Cerebellar nuclear complex (tissue), 1 donor: ENCODE measurements at places on chromosomes 5 and 9.

DNA sequence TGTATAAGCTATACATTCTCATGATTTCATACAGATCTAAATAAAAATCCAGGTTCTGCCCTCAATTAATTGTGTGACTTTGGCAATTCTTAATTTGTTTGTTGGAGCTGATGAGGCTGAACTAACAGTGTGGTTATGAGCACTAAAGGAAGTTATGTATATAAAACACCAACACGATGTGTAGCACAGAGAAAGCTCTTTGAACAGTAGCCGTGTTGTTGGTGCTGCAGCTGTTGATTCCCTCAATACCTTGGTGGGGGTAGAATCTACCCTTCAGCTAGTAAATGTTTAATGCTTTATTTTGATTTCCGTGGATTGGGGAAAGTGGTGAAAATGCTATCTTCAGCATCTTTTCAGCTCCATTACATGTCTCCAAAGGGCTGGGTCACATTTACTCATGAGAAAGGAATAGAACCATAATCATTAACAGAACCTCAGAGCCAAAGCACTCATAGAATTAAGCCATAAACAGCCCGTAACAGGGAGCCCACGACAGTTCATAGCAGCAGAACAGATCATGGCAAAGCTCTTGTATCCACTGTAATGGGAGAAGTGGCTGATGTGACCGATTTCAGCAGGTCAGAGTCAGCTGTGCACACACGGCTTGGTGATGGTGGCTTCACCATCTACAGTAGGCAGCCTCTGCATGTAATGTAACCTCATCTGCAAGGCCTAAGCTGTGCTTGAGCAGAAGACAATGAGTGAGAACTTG is 332.7 kb downstream of the DIRAS2 start:
- no peak for DNase-seq

DNA sequence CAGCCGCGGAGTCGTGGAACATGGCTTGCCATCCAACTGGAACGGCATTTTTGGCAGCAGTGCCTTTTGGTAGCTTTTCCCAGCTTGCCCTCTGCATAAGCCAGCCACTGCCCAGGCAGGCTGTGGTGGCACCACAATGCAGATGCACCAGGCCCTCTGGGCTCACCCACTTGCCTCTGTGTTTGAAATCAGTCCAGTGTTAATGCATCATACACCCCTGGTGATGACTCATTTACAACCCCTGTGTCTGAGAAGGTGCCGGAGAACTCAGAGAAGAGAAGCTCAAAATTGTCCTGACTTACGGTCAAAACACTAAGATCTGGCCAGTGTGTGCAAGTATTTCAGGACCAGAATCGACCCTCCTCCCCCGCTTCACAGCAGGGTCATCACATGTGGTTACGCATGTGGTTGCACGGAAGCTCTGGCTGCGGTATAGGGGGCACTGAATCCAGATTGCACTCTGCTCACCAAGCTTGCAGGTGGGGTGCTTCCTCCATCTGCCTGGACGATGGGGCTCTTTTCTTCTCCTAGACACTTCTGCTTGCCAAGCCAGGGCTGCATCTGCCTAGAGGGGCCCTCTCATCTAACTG is 66.5 kb upstream of the SMIM15 start:
- no peak for DNase-seq

- DNase-seq = no peak
Measured at GRCh38 chr9:98517761-98518160, 191.0 kb downstream of the GABBR2 start.

- DNase-seq = no peak
Measured at GRCh38 chr9:133991964-133992779, at the start of gene VAV2. TSS of gene VAV2 (minus strand) at chr9:133992324. CDS start at chr9:133992278, 46 bp downstream.

- DNase-seq = no peak
Measured at GRCh38 chr5:56585999-56586691, 229.2 kb upstream of the MAP3K1 start.

GRCh38 chr5:36681711-36682110 is 75.3 kb downstream of the SLC1A3 start:
- no peak for DNase-seq

- DNase-seq = no peak
Measured at GRCh38 chr5:23257656-23258055, 249.8 kb upstream of the PRDM9 start.

DNA sequence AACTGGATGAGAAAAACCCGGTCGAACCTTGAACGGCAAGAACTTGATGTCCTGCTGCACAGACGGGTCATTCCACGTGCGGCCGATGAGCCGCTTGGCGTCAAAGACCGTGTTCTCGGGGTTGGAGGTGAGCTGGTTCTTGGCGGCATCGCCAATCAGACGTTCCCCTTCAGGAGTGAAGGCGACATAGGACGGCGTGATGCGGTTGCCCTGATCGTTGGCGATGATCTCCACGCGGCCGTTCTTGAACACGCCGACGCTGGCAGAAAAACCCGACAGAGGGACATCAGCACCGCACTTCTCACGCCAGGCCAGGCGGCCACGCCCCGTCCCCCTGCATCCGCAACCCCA is 519 bp downstream of the HSPA5 start:
- DNase-seq = no peak

DNA sequence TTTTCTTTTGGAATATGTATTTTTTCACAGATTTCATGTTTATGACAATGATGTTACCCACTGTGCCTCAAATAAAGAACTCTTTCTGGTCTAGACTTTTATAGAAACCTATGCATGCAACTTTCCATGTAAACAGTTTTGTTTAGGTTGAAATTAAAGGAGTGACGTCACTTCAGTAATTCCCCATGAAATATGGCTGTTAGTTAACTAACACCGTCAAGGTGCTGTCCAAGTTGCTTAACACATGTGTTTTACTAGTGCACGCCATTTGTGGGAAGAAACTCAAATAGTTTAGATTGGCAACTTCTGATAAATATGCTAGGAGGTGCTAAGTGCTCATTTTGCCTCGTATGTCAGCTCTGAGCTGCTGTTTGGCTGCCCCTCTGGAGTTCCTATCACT is 102.2 kb downstream of the FBN2 start:
- DNase-seq = no peak

- DNase-seq = no peak
Measured at GRCh38 chr5:154755361-154756008, at the start of gene LARP1. TSS of gene LARP1 (plus strand) at chr5:154755377. CDS start at chr5:154755758, 381 bp downstream.

DNA sequence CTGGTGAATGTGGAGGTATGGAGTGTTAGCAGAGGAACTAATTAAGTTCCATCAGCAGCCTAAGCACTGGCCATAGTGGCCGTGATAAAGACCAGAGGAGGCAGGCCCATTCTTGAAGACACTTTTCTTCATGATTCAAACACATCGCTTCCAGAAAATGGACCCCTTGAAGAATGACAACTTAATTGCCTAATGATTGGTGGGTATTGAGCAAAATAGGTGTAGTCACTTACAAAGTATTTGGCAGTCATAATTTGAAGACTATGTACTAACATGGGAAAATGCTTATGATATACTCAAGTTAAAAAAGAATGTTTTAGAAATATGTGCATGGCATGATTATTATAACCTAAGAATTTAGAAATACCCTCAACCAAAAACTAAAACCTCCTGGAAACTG is 44.8 kb downstream of the MEGF10 start:
- no peak for DNase-seq

DNA sequence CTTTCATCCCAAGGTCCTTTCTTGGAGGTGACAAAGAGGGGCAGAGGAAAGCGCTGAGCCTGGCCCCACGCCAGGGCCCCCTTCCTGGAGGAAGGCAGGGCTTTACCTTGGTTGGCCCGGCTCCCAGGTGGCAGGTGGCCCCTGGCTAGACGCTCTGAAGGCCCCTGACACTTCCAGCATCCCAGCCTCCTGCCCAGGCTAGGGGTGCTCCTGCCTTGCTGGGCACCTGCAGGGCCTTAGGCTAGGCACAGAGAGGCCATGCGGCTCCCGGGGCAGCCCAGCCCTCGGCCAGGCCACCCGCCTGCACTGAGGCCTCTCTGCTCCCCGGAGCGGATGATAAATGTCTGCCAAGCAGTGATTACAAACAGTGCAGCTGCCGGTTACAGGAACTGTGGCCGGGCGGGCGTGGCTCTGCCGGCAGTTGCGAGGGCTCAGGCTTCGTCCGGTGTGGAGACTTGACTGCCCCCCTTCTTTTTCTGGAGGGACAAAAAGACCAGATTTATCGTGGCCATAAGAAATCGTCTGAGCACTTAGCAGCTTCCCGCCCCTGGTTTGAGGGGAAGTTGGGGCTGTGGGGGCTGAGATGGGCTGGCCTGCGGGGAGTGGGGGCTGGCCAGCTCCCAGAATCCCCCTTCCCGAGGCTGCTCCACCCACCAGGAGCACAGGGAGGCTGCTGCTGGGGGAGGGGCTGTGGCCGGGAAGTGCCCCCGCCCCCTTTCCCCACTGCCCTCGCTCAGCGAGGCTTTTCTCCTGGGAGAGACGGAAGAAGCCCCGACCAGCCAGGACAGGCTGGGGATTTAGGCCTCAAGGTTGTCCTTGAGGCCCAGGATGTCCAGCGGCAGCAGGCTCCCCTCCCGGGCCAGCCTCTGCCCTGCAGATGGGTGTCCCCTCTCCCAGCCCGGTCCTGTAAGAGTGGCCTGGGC is 31.6 kb upstream of the UBAC1 start:
- no peak for DNase-seq

GRCh38 chr5:179821298-179822058 is 773 bp downstream of the SQSTM1 start:
- DNase-seq = no peak

GRCh38 chr5:62340979-62341378 is 35.0 kb downstream of the KIF2A start:
- DNase-seq = no peak

- DNase-seq = no peak
Measured at GRCh38 chr9:70081120-70081495, 37.5 kb downstream of the MAMDC2 start.

GRCh38 chr5:154403776-154404387 is 41.9 kb upstream of the SAP30L start:
- no peak for DNase-seq

DNA sequence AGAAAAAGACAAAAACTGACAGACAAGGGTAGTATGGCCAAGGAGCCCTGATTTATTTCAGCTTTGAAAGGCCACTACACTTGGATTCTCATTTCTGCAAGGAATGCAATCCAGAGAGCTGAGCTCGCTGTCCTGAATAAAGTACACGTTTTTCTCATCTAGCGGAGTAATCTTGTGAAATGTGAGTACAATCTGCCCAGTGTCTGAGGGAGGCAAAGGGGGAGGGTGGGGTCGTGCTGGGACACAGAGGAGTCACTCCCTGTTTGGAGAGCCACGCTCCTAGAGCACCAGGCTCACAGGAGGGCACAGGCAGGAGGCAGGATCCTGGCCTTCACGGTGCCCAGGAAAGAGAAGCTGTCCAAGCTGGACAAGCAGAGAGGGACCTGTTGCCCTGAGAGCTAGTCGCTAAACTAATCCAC is 51.0 kb upstream of the IFNK start:
- DNase-seq = no peak

DNA sequence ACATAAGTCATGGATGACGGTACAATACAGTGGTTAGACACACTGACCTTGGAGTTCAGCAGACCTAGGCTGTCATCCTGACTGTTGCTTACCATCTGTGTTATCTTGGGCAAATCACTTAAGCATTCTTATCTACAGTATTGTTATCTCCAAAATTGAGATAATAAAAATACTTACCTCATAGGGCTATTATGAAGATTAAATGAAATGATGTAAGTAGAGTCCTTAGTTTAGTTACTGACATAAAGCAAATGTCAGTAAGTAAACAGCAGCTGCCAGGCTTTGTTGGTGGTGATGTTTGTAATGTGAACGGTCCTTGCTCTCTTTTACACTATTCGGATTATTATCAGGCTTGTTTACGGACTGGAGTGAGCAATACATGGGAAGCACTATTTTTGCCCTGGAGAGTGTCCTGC is 107.3 kb upstream of the DPYSL3 start:
- DNase-seq = no peak

DNA sequence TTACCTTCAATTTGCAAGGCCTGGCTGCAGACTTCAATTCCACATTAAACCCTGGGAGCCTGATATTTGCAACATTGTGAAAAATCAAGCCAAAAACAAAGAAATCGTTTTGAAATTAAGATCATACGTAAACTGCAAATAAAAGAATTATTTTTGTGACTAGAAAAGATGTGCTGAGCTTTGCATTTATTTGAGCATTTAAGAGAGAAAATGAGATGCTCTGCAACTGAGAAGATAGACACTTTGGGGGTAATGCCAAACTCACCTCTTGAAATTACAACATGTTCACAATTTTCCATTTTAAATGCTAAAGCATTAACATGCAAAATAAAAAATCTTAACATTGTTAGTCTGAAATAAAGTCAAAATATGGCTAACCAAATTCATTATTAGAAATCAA is 46.6 kb downstream of the CSNK1A1 start:
- DNase-seq = no peak

DNA sequence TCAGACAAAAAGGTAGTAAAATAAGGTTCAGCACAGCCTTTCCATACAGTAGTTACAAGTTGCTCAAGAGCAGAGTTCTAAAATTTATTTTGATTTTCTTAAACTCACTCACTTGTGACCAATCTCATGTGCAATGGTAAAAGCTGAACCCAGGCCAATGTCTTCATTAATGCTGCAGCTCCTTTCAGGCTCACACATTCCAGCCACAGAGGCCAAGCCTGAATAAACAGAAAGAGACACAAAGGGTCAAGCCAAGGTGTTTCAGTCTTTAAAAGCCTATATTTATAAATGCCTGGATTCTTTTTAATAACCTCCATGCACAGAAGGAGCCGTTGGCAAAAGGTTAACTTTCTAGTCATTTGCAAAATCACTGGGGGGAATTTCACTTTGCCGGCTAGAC is 152.5 kb downstream of the ADAMTS6 start:
- no peak for DNase-seq

DNA sequence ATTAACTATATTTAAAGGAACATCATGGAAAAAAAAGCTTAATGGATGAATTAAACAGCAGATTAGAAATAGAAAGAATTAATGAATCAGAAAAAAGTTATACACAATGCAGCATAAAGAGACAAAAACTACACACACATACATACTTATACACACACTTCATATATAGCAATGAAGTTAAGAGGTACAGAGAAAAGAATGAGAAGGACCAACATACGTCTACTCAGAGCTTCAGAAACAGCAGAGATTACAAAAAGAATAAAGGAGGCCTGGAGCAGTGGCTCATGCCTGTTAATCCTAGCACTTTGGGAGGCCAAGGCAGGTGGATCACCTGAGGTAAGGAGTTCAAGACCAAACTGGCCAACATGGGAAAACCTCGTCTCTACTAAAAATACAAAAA is 133.9 kb upstream of the TNPO1 start:
- no peak for DNase-seq

GRCh38 chr5:175900157-175900556 is 28.8 kb downstream of the CPLX2 start:
- DNase-seq = no peak

DNA sequence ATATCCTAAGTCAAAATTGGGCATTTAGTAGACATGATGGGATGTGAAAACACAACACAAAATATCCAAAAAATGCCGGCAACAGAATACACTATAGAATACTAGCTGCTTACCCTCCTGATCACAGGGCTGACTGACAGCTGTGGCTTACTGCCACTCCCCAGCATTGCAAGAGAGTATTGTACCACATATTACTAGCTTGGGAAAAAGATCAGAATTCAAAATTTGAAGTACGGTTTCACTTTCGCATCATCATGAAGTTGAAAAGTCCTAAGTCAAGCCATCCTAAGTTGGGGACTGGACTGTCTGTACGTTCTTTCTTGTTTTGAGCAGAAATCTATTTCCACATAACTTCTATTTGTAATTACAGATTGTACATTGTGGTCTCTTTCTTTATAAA is 851.4 kb downstream of the MAT2B start:
- no peak for DNase-seq

- DNase-seq = no peak
Measured at GRCh38 chr9:73523391-73523790, 371.7 kb downstream of the ANXA1 start.
